ENCODE measurements at places on chromosomes 6 and 20.

DNA sequence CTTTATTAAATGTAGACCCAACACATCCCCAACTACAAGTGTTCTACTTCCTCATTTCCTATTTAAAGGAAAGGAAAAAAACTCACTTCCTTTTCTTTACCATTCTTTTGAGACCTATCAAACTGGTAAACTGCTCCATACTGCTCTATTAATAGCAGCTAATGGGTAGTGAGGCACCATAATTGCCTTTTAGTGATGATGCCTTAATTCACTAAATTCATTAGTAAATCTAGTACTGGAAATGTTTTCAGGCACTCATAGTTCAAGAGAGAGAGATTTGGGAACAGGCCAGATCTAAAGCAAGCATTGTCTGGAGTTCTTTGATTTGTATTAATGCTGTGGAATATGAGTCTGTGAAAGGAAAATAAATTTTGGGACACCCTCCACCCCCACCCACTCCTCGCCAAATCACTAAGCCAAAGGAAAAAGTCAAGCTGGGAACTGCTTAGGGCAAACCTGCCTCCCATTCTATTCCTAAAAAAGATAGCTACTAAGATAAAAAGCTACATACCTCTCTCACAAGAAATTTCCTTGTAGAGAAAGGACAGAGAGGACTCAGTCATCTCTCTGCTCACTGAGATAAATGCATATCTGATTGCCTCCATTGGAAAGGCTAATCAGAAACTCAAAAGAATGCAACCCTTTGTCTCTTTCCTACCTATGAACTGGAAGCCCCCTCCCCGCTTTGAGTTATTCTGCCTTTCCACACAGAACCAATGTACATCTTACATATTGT, 13.6 kb upstream of the IBTK start:
- no peak for DNase-seq

- no peak for DNase-seq
Measured at GRCh38 chr6:28152531-28152930, 10.8 kb downstream of the ZKSCAN8 start.

GRCh38 chr20:23907579-23907978, 28.0 kb upstream of the CST5 start:
- DNase-seq: no peak

DNA sequence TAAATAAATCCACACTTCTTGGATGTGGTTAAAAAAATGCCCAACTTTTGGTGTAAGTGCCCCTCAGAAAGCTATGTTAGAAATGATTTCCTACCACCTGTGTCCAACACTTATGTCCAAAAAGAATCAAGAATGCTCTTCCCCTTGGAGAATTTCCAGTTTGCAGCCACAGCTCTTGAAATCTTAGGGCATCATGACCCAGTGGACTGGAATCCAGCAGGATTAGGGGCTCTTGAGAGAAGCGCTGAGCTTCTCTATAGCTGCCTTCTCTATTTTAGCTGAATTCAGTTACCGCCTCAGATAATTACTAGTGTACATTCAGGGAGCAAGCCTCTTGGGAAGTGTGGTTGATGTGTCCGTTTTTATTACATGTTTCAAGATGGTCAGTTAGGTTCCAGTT, 2.5 kb downstream of the PHACTR1 start:
- no peak for DNase-seq

DNA sequence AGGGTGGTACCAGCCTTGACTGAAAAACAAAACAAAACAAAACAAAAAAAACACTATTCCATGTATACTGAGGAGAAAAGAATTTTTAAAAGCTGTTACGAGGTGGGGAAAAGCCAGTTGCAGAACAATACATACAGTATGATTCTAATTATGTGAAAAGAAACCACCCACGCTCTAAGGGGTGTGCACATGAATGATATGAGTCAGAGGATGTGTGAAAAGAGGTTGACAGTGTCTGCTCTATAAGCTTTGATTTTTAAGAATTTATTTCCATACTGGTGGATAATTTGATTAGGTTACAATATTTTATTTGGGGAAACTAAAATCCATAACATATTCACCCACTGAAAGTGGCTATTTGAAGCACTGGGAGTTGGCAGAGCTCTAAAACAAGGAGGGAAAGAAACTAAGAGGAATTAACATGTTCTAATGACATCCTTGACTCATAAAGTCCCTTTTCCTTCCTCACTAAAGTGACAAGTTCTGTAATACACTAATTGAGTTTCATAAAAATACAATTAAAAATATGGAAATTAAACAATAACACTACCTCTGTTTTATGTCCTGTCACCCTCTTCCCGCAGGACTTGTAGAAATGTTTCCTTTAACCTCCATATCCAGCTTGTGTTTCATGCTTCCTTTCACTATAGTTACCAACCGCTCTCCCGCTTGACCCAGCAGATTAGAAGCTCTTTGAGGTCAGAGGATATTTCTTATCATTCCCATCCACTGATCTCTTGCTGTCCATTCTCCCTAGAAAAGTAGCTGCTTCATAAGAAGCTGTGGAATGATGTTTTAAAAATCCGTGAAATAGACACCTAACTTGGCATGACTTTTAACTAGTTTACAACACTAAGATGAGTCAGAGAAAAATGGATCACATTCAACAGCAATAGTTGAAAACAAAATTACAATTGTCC, 118.6 kb upstream of the CCDC28A start:
- no peak for DNase-seq

- DNase-seq: no peak
Measured at GRCh38 chr20:18004384-18005031, 35.7 kb downstream of the MGME1 start.

- peak; percentile 12 for DNase-seq
Measured at GRCh38 chr6:156731396-156731795, 45.8 kb upstream of the ARID1B start.

GRCh38 chr6:70666706-70667105, 977 bp upstream of the SMAP1 start:
- no peak for DNase-seq

GRCh38 chr20:19048995-19049501, 163.4 kb upstream of the SLC24A3 start:
- DNase-seq: no peak

GRCh38 chr20:58597249-58597891, 53.7 kb upstream of the STX16 start:
- no peak for DNase-seq

- DNase-seq: no peak
Measured at GRCh38 chr6:63319939-63320338, at the start of gene LGSN. TSS of gene LGSN (minus strand) at chr6:63319983. CDS start at chr6:63319943, 40 bp downstream.

DNA sequence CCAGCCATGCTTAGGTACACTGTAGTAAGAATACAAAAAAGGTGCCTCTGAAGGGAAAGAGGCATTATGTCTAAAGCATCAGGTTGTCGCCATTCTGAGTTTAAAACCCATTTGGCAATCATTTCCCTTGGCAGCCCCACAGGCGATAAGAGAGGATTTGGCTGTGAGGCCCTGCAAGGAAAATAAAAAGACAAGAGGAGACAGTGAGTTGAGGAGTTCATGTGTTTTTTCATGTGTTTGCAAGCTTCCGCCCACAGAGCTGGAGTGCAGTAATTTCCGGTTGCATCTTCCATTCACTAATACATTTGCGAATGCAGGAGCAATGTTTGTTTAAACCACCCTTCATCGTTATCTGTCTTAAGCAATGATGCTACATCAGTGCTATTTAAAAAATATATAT, 138.5 kb upstream of the SOX4 start:
- no peak for DNase-seq

DNA sequence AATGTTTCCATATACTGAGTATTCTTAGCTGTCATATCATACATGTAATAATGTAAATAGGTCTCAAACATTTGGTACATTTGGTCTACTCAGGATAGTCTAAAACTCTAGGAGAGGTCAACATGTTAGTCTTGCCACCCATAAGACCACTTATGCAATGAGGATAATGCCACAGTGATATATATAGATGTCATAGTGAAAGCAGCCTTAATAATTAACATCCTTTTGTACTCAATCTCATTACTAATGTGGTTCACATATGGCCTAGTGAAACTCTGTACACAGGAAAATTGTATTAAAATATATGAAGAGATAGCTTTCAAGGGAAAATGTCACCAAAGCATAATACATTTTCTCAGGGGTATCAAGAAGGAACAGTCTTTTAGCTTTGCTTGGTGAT, 577.9 kb downstream of the TFAP2B start:
- no peak for DNase-seq

GRCh38 chr20:1939270-1939595, 44.0 kb downstream of the SIRPA start:
- no peak for DNase-seq

GRCh38 chr6:40989204-40990169, 49.5 kb downstream of the UNC5CL start:
- DNase-seq: no peak

DNA sequence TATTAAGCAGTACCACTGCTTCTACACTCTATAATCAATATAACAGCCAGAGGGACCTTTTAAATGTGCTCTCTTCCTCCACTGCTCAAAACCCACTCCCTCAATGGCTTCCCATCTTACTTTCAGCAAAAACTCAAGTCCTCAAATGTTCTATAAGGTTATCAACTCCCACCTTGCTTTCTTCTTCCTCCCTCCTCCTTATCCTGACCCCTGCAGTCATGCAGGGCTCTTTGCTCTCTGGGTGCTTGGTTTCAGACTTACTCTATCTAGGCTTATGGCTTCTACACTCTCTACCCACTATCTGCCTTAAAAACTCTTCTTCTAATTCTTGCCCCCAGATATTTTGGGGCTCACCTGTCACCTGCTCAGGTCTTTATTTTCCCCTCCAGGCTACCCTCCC, 5.3 kb downstream of the ARHGAP18 start:
- no peak for DNase-seq

DNA sequence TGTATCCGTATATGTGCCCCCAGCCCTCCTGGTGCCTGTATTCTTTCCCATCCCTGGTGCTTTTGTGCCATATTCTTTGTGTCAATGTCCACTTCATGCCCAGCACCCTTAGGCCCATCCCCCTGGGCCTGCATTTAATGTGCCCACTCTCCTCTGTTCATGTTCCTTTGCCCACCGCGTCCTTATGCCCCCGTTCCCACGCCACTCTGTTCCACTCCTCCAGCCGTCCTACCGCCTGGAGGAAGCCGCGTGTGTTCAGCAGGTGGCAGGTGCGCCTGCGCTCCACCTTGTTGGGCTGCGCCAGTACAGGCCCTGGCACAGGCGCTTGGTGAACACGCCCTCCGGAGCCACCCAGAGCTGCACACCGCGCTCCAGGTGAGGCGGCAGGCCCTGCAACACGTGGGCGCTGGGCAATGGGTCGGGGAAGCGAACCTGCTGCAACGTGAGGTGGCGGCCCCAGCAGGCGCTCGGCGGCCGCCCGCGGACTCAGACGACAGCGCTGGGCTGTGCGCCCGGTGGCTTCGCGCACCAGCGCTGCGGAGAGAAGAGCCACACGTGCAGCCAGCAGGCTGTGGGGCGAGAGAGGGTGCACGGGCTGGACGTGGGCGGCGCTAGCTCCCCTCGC, 4.0 kb upstream of the FOXS1 start:
- no peak for DNase-seq

- DNase-seq: no peak
Measured at GRCh38 chr20:32917191-32917950, 58.6 kb downstream of the EFCAB8 start.

DNA sequence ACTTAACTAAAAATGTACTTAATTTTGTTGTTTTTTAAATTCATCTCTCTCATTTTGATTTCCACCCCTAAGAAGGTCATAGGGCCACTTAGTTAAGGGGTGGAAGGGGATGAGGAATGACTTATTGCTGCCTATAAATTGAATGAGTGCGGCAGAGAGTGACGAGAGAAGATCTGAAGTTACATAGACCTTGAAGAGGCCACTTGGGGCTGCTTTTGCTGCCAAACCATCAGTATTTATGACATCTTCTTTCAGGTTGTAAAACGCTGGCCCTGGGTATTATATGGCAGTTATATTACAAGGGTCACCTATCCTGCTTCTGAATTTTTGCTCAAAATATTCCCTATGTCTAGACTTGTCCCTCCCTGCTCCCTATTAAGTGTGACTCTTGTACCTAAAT, 119.6 kb upstream of the RIMS1 start:
- no peak for DNase-seq

DNA sequence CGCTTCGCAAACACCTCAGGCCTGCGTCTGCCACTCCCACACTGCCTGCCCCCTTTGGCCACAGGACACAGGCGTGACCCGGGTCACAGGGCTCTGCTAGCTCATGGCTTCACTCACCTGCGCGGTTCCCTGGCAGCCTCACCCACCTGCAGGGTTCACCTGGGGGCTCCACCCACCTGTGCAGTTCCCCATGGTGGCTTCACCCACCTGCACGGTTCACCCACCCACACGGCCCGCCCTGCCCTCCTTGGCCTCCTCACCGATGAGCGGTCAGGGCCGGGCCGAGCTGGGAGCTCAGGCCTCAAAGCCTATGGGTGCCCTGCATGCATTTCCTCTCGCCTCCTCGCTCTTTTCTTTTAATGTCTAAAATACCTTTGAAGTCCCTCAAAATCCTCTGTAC, 54.7 kb downstream of the SMOC2 start:
- no peak for DNase-seq

GRCh38 chr6:1594445-1595200, 15.1 kb upstream of the FOXC1 start:
- DNase-seq: no peak

GRCh38 chr20:6683021-6683977, 84.2 kb upstream of the BMP2 start:
- no peak for DNase-seq

DNA sequence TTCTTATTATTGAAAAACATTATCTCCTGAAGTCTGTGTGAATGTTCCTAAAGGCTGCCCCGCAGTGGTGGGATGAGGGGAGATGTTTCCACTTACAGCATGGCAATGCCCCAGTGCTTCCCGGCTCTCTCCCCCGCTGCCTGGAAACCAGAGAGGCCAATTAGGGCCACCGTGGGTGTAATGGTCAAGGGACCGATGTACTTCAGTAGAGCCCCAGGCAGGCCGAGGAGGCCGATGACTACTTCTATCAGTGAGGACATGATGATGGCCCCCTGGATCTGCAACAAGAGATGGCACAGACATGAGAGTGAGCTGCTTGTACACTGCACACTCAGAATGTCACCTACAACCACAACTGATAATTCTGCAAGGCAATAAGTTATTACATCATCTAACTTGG, 117.8 kb downstream of the SLC23A2 start:
- DNase-seq: no peak

GRCh38 chr6:154623391-154623790, 109.8 kb upstream of the SCAF8 start:
- no peak for DNase-seq
